Forelimb muscle (tissue), 1 donor: ENCODE measurements at places on chromosomes 1 and 21. TPM values are rescaled to one million over a fixed set of nuclear protein-coding genes. Genes with fewer than 3 reads are reported as not detected.

Gene TRIM45
- 24.6 TPM for polyA plus RNA-seq

Gene RPL11
- 3,009 TPM for polyA plus RNA-seq

Gene TEKT2
- polyA plus RNA-seq: 0.24 TPM

Gene RPE65
- polyA plus RNA-seq: not detected

Gene ZMPSTE24
- 23.9 TPM for polyA plus RNA-seq

Gene LHX4
- 1.4 TPM for polyA plus RNA-seq

Gene LCE2B
- not detected for polyA plus RNA-seq

Gene KLF17
- polyA plus RNA-seq: 0.13 TPM

Gene HES5
- polyA plus RNA-seq: 0.56 TPM

Gene DCDC2B
- 0.66 TPM for polyA plus RNA-seq

Gene GFI1
- polyA plus RNA-seq: 0.20 TPM

Gene LCE1A
- not detected for polyA plus RNA-seq
